Renal cortical epithelial cell (primary cell): ENCODE measurements at places on chromosomes 12 and 14. TPM values are rescaled to one million over a fixed set of nuclear protein-coding genes. Genes with fewer than 3 reads are reported as not detected.

The CIROP gene
- total RNA-seq: not detected in 2 replicates

GRCh38 chr12:12859690-12860089 is 31.7 kb upstream of the GPRC5A start:
- no peak for DNase-seq

DNA sequence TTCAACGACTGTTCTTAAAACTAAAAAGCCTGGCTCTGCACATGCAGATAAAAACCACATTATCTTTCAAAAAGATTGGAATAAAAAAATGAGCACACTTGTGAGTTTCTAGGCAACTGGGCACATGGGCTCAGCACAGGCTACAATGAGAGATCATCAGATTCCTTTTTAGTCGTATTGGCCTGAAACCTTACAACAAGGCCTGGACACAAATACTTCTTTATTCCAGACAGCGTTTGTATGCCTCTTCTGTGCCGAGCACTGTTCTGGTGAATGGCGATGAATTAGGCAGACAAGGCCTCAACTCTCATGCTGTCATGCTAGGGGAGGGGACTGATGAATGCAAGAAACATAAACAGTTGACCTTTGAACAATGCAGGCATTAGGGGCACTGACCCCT is 463.0 kb downstream of the AACS start:
- no peak for DNase-seq

DNA sequence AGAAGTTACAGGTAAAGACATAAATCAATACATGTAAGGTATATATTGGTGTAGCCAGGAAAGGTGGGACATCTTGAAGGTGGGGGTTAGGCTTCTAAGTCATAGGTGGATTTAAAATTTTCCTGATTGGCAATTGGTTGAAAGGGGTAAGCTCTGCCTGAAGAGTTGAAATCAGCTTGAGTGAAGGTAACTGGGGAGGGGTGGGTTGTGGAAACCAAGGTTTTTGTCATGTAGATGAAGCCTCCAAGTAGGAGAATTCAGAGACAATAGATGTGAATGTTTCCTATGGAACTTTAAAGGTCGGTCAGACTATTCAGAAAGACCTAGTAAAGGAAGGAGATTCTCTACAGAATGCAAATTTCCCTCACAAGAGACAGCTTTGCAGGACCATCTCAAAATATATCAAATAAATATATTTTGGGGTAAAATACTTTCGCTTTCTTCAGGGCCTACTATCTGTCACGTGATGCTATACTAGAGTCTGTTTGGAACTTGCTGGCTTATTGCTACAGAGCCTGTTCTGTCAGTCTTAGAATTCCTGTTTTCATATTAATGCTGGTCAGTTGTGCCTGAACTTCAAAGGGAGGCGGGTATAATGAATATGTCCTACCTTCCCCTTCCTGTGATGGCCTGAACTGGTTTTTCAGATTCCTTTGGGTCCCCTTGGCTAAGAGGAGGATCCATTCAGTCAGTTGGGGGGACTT is 20.6 kb upstream of the SPATA7 start:
- no peak for DNase-seq

The TAS2R31 gene
- 9.5 TPM in 1 of 2 replicates, not detected in the other for total RNA-seq

The SIX6 gene
- total RNA-seq: not detected in 2 replicates

The GON7 gene
- 22.9 and 28.4 TPM in 2 replicates for total RNA-seq

DNA sequence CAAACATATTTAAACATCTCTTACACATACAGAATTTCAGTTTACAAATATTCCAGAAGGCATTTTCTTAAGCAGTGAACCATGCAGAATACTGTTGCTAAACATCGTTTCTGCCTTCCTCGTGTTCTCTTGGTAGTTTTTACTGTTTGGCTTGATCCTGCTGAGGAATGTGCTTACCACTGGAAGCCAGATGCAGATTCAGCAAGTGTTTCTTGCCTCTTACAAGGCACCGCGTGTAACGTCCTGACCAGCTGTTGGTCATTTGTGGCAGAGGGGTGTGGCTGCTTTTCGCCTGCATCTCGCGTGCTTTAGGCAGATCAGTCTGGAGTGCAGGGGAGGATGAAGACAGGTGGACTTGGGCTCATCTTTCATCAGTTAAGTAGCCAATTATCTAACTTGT is 12.4 kb downstream of the EIF2B1 start:
- DNase-seq: no peak

The CRIP2 gene
- total RNA-seq: 76.6 and 206 TPM in 2 replicates

The ZC2HC1C gene
- total RNA-seq: 1.6 and 4.7 TPM in 2 replicates

GRCh38 chr12:130118181-130118580 is 44.1 kb upstream of the FZD10 start:
- no peak for DNase-seq

The ESR2 gene
- 0.20 TPM in 1 of 2 replicates, not detected in the other for total RNA-seq
